ENCODE measurements at places on chromosomes 3 and 15. TPM values are rescaled to one million over a fixed set of nuclear protein-coding genes. Genes with fewer than 3 reads are reported as not detected.

The LRRK1 gene
- 0.40 TPM for total RNA-seq

The TIMP4 gene
- not detected for total RNA-seq

The ABI3BP gene
- not detected for total RNA-seq

GRCh38 chr3:12222775-12223485 is 64.2 kb upstream of the TIMP4 start:
- DNase-seq, result no peak

DNA sequence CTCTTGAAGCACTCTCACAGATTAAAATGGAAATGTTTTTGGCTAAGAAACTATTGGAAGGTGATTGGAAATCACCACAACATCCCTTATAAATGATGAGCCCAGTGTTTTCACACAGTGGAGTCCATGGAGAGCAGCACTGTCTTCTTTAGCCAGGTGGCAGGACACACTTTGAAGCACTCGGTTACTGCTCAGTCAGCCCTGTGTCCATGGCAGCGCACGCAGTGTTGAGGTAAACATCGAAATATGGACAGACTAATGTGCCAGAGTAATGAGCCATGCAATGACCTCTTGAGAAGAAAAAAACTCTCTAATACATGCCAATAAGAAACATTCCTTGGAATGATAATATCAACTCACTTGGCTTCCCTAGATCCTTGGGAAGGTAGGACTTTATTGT is 66.6 kb downstream of the TGFBR2 start:
- no peak for DNase-seq

- DNase-seq, result no peak
Observed at GRCh38 chr15:81924729-81925128, 121.1 kb downstream of the MEX3B start.

DNA sequence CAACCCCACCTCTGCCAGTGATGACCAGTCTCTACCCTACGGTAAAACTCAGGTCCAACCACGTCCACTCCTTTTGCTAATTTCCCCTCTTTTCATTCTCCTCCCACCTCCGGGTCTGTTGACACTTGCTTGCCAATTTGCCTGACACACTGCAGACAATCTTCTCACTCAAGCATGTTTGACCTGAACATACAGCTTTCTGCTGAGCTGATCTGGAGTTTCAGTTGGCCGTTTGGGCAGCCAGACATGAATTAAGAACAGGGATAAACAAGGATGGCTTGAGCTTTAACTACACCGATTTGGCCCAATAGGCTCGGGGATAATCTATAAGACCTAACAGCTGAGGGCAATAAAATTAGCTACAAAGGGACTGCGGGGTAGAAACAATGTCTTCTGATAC is 758.6 kb upstream of the CFAP20DC start:
- DNase-seq, result no peak

GRCh38 chr3:195896361-195897080 is 11.8 kb downstream of the TNK2 start:
- no peak for DNase-seq

- no peak for DNase-seq
Observed at GRCh38 chr15:60339236-60339635, 58.5 kb downstream of the ANXA2 start.

- DNase-seq, result no peak
Observed at GRCh38 chr15:66650433-66650832, 51.6 kb upstream of the SMAD6 start.

Measured in activated CD4-positive, alpha-beta T cell treated with anti-CD3 and anti-CD28 coated beads, Interleukin-2, amount 10 ng/mL, durations not matched to agents 7 days and 5 days (primary cell).